ENCODE measurements at places on chromosomes 3 and 15.
A peak's percentile ranks its signal among the peaks of the same experiment; 100 is the strongest.

DNA sequence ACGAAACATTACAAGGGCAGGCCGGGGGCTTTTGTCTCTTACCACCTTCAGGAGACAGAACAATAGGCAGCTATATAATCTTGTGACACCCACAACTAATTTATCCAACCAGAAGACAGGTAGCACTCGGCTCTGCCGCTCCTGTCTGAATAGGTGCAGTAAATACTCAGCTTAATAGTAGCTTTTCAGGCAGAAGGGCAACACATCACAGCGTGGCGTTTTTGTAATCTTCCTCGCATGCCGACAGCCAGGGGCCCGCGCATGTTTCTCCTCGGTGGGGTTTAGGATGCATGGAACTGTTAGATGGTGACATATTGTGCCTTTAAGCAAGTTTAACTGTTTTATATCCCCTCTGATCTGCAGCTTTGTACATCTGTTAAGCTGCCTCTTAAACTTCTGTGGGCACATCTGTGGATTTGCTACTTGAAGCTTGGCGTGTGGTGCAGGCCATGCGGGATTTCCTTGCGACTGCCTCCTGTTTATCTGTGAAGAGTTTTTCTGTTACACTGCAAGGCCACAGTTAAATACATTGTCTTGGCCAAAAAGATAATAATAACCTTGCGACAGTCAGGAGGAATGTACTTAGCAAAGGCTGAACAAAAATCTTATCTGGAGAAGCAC is 123.2 kb upstream of the BNIP2 start:
- no peak for DNase-seq

- DNase-seq, result peak; percentile 71
Observed at GRCh38 chr3:108125550-108126071, 34.8 kb upstream of the CD47 start.

GRCh38 chr15:99956820-99957641 is 223.8 kb upstream of the LYSMD4 start:
- no peak for DNase-seq

- DNase-seq, result no peak
Observed at GRCh38 chr3:14273901-14274611, 95.4 kb downstream of the LSM3 start.

- peak; percentile 7 for DNase-seq
Observed at GRCh38 chr3:51637941-51638471, 33.0 kb upstream of the TEX264 start.

GRCh38 chr3:14147066-14147435 is 22.2 kb downstream of the TMEM43 start:
- DNase-seq, result no peak

Data from CD4-positive, alpha-beta T cell treated with Interleukin-6 at 100 ng/mL for 8 hours (primary cell).